Ureter (tissue), 1 donor: ENCODE measurements at places on chromosomes 6 and 20. TPM values are rescaled to one million over a fixed set of nuclear protein-coding genes. Genes with fewer than 3 reads are reported as not detected.

The RGS17 gene
- 3.3 TPM for total RNA-seq

DNA sequence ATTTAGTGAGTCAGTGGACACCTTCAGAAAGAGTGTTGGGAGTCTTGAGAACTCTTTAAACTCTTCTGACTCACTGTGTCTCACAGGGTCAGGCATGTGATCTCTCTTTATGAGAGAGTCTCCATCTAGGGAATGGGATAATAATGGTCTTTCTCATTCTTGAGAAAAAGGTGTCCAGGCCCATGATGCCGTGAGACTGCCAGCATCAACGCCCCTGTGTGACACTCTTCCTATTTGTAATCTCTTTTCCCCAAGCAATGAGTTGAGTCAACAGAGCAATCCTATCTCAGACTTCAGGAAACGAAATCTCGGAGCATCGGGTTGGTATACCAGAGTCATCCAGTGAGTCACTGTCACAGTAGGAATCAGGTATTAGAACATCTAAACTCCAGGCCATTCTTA lies 82.3 kb upstream of the BMP2 start:
- DNase-seq: no peak

DNA sequence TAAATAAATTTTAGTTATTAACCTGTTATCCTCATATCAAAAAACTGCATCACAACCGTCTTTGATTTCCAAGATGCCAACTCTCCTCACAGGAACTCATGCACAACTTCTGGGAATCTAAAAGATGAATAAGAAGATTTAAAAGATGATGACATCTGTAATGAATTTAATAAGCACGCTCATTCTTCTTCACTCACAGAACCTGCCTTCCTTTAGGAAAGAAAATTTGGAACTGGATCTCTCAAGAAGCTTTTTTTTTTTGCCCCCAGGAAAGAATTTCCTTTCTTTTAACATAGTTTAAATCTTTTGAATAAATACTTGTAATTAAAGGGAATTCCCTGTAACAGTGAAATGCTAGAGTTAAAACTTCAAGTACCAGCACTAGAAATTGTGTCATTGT lies 161.5 kb downstream of the HIVEP2 start:
- DNase-seq: no peak

- no peak for DNase-seq
These were observed 401.2 kb upstream of the MANEA start for GRCh38 chr6:95175927-95176675.
